Cerebellar cortex (tissue), 1 donor: ENCODE measurements at places on chromosomes 1 and 21.
A peak's percentile ranks its signal among the peaks of the same experiment; 100 is the strongest.

GRCh38 chr1:55636696-55637095 lies 421.5 kb upstream of the USP24 start:
- no peak for DNase-seq

- no peak for DNase-seq
Measured at GRCh38 chr1:109757936-109758786, 5.6 kb downstream of the EPS8L3 start.

- no peak for DNase-seq
Measured at GRCh38 chr1:167404161-167404888, 114.0 kb downstream of the CD247 start.

- DNase-seq, result no peak
Measured at GRCh38 chr1:72369069-72369757, 86.9 kb upstream of the NEGR1 start.

GRCh38 chr21:36513430-36513829 lies 33.5 kb upstream of the CLDN14 start:
- no peak for DNase-seq

DNA sequence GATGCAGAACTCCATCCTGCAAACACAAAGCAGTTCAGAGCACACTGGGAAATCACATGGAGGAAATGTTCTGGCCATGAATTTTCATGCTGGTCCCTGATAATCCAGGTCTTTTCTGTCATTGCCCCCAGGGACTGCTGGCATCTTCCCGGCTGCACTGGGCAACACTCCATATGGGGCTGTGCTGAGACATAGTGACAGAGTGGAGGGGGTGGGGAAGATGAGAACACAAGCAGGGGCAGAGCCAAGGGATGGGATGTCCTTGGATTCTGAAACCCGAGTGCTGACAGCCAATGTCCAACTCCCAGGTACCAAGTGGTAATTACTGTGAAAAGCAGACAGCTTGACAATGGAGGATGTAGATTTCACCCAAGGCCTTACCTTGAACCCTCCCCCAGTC lies 185.7 kb downstream of the HIVEP3 start:
- DNase-seq, result peak; percentile 64

- DNase-seq, result no peak
Measured at GRCh38 chr1:51927029-51927428, 48.5 kb upstream of the NRDC start.

- peak; percentile 49 for DNase-seq
Measured at GRCh38 chr21:31142600-31142999, 104.3 kb upstream of the KRTAP19-8 start.

- no peak for DNase-seq
Measured at GRCh38 chr21:44727321-44727720, 15.9 kb upstream of the TSPEAR start.

GRCh38 chr1:9985001-9985400 lies 12.0 kb upstream of the RBP7 start:
- DNase-seq, result no peak

DNA sequence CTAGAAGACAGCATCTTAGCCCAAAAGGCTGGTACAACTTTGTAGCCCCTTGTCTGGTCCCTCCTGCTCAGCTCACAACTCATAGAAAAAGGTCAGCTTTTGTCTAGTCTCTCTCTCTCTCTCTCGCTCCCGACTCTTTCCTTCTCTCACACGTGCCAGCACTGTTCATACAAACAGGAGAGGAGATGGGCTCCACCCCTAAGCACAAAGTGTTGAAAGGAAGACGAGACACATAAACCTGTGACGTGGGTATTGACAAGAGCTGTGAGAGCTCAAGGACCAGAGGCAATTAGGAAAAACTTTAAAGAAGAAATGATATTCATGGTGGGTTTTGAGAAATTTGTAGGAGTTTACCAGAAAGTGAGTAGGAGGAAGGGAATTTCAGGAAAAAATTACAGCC lies 23.6 kb upstream of the KCNC4 start:
- DNase-seq, result no peak

DNA sequence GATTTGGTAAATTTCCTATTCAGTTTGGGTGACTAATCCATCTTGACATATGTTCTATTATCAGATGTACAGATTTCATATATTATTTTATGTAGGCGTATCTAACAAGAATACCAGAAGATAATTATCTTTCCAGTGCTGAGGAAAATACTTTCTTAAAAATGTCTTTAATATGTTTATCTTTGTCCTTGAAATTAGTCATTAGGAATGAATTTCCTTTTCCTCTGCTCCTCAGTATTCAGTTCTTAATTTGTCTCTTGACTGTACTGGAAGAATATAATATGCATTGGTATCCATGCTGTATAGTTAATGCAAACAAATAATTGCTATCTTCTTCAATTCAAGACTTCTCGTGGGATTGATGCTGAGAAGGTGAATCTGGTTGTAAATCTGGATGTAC lies 6.6 kb downstream of the DDX20 start:
- no peak for DNase-seq
